ENCODE measurements at places on chromosomes 3 and 15. TPM values are rescaled to one million over a fixed set of nuclear protein-coding genes. Genes with fewer than 3 reads are reported as not detected.

The C3orf70 gene
- total RNA-seq, result 0.04 TPM

GRCh38 chr3:179961703-179962078, 75.0 kb downstream of the PEX5L start:
- H3K27me3 ChIP-seq, result peaks cover 18% of the 10 kb centered on the region
- no peak overlapping the region for H3K27ac ChIP-seq
- no peak overlapping the region for H3K4me3 ChIP-seq
- H3K4me1 ChIP-seq, result peaks cover 7% of the 10 kb centered on the region
- no peaks in the 10 kb centered on the region for H3K36me3 ChIP-seq
- DNase-seq, result no peak

- no peaks in the 10 kb centered on the region for H3K36me3 ChIP-seq
- no peaks in the 10 kb centered on the region for H3K4me1 ChIP-seq
- DNase-seq, result no peak
- H3K27ac ChIP-seq, result no peak overlapping the region
- H3K27me3 ChIP-seq, result peaks cover 7% of the 10 kb centered on the region
These were observed 135.8 kb downstream of the ZNF621 start for GRCh38 chr3:40660554-40660953.

GRCh38 chr3:124660599-124660998, 69.7 kb upstream of the UMPS start:
- H3K36me3 ChIP-seq, result no peaks in the 10 kb centered on the region
- DNase-seq, result no peak
- peak overlapping the region; percentile 28 for H3K27ac ChIP-seq

DNA sequence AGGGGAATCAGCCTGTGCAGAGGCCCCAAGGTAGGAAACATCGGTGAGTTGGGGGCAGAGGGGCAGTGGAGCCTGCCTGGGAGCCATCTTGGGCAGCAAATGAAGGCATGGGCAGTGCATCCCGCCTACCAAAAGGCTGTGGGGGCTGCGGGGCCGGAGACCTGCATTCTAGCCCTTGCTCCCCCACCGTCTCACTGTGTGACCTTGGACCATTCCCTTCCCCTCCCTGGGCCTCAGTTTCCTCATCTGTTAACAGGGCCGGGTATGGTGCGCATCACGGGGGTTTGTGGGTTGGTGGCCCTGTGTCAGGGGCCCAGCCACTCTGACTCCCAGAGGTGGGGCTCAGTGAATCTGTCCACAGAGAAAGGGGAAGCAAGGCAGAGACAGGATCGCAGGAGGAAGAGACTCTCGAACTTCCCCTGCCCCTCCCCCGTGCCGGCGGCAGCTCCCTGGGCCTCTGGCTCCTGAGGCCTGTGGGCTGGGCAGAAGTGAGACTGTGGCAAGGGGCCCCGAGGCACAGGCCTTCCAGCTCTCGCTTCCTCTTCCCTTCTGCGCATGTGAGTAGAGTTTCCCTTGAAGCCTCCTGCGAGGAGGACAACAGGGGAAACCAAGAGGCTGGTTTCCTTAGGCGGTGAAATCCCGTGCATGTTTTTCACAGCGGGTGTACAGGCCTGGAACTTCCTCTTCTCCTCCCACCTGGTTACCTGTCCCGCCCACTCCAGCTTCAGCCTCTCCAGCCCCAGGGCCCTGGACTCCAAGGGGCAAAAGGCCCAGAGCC, 42.9 kb downstream of the IDH2 start:
- no peaks in the 10 kb centered on the region for H3K27me3 ChIP-seq
- H3K4me1 ChIP-seq, result peaks cover 50% of the 10 kb centered on the region
- peak overlapping the region; percentile 54 for H3K4me3 ChIP-seq
- DNase-seq, result peak; percentile 90
- H3K27ac ChIP-seq, result peak overlapping the region; percentile 94

GRCh38 chr3:51426921-51427320, 35.8 kb downstream of the RBM15B start:
- H3K36me3 ChIP-seq, result peaks cover 38% of the 10 kb centered on the region
- no peaks in the 10 kb centered on the region for H3K27me3 ChIP-seq
- no peak overlapping the region for H3K27ac ChIP-seq
- no peaks in the 10 kb centered on the region for H3K4me1 ChIP-seq
- H3K4me3 ChIP-seq, result no peak overlapping the region
- no peak for DNase-seq

The SLC28A2 gene
- not detected for total RNA-seq

- H3K27ac ChIP-seq, result no peak overlapping the region
- DNase-seq, result no peak
- peaks cover 10% of the 10 kb centered on the region for H3K27me3 ChIP-seq
- H3K4me3 ChIP-seq, result no peak overlapping the region
- no peaks in the 10 kb centered on the region for H3K36me3 ChIP-seq
These were observed 77.5 kb downstream of the TLE3 start for GRCh38 chr15:70020229-70020628.

GRCh38 chr3:53577506-53577905, 83.1 kb downstream of the CACNA1D start:
- H3K27ac ChIP-seq, result no peak overlapping the region
- no peaks in the 10 kb centered on the region for H3K36me3 ChIP-seq
- DNase-seq, result no peak
- peaks cover 4% of the 10 kb centered on the region for H3K27me3 ChIP-seq

All from activated CD8-positive, alpha-beta T cell treated with anti-CD3 and anti-CD28 coated beads for 36 hours (primary cell).